ENCODE measurements at places on chromosomes 13 and 19.

DNA sequence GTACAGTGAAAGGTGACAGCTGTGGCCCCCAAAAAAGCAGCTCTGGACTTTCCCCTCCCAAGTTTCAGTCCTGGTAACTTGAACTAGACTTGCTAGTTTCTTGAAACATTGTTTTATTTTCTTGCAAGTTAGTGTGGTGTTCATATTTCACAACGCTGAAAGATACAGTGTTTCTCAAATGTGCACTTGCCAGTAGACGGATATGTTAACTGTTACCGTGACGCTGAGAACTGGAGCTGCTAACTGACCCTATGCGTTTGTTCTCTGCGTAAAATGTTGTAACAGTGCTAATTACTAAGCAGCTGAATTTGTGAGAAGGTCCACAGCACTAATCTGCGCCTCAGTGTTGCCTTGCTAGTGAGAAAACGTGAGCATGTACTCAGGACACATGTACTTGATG lies 79.6 kb downstream of the GGACT start:
- no peak for DNase-seq

DNA sequence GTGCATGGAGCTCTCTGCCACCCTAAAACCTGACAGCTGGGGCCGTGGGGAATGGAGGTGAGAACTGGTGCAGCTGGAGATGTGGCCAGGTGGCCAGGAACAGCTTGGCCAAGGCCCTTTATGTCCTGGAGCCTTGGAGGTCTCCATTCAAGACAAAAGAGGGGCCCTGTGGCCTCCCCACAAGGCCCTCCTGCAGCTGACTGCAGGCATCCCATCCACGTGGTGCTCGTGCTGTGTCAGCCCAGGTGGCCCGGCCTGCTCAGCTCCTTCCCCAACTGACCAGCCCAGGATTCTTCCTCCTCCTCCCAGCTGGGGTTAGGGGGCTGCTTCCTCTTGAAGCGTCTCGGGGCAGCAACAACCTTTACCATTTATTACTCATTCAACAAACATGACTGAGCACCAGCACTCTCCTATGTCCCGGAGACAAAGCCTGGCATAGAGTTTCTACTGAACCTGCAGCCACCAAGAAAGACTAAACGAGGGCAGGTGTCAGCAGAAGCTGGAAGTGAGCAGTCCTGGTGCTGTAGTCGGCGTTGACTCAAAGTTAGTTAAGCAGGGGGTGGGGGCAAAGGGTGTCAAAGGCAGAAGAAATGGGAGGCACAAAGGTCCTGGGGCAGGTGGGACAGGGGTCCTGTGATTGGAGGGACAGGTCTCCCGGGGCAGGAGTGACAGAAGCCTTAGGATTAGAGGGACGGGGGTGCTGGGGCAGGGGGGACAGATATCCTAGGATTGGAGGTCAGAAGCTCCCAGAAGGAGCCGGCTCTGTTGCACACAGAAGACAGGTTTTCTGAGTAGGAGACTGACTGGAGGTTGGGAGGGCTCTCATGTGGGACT lies 23.3 kb upstream of the C13orf46 start:
- DNase-seq, result no peak

DNA sequence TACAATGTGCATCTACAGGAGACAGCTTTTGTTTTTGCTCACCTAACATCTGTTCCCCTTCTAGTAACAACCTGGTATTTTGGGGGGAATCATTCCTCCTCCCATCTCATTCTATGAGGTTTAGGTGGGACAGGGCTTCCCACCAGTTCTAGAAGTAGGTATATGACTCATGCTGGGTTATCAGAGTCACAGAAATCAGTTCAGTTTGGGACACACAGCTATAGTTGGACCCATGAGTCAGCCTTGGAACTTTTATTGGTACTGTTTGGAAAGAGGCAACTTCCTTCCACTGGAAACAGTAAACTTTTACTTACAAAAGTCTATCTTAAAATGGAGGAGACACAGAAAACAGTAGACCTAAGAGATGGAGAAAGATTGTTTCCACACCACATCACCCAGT lies 185.5 kb downstream of the DNAJC3 start:
- DNase-seq, result no peak

- DNase-seq, result no peak
Measured at GRCh38 chr13:78657699-78658629, 991 bp downstream of the OBI1 start.

GRCh38 chr19:5051619-5052018 lies 82.7 kb downstream of the KDM4B start:
- no peak for DNase-seq

DNA sequence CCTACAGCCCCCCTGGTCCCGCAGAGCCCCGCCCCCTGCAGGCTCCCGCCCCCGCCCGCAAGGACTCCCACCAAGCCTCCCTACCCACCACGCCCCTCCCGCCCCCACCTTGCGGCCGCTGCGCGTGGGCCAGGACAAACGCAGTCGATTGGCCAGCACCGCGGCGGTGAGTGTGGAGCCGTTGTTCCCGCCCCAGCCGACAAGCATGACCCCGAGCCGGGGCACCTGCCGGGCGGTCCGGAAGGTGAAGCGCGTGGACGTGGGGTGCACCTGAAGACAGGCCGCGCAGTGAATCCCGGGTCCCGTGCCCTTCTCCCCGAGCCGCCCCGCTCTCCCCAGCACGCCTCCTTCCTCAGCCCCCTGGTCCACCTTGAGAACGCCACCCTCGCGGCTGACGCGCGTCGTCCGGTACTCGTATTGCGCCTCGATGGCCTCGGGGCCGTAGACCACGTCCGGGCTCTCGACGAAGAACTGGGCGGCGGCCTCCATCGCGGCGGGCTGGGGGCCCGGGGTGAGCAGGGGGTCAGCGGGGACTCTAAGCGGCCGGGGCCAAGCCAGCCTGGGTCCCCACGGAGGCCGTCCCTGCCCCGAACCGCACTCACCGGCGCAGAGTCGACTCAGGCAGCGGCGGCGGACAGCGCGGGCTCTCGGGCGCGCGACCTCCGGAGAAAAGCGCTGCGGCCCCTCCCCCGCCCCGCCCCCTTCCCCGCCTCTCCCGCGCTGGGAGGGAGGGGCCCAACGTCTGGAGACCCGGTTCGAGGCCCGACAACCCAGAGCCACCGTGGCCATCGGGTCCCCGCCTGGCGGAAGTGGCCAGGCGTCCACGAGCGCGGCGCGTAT lies at the start of gene ISYNA1:
Gene ISYNA1 (minus strand): TSS at position 643 of the 840 bp plus-strand sequence. CDS start 154 bp downstream, at position 489.
- peak; percentile 48 for DNase-seq

- no peak for DNase-seq
Measured at GRCh38 chr13:42001580-42001979, 40.7 kb upstream of the VWA8 start.

DNA sequence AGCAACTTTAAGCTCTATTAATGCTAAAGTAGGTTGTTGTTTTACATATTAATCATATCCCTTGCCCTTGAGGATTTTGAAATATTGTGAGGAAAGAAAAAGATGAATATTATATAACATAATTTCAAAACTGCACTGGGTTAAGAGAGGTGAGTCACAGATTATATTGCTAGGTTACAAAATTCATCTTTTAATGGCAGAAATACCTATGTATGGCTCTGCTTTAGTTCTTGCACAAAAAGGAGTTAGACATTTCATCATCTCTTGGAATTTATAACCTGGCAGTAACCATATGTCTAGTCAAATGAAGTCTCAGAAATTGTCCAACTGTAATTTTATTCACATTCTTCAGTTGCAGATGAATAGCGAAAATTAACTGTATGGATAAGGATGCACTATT lies 2041.1 kb downstream of the OLFM4 start:
- DNase-seq, result no peak

DNA sequence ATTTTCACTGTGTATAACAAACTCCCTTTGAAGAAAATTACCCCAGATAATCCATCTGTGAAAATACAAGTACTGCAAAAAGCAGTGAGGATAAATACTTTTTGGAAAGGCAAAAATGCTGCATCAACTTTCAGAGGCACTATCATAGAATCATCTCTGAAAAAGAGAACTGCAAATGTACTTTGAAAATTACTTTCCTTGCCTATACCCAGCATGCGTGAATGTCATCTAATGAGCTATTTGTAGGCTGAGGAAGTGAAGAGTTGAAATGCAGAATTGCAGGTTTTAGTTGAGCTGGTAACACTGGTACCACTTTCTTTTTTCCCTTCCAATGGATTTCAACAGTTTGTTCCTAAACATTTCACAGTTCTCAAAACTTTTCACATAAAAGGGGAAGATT lies 196.7 kb downstream of the TBC1D4 start:
- DNase-seq, result no peak

Data from activated CD4-positive, alpha-beta T cell treated with anti-CD3 and anti-CD28 coated beads, Interleukin-2, amount 50 U/mL, for 1 hour (primary cell).